ENCODE measurements at places on chromosomes 5 and 9. TPM values are rescaled to one million over a fixed set of nuclear protein-coding genes. Genes with fewer than 3 reads are reported as not detected.

The GARIN3 gene
- polyA plus RNA-seq: not detected

The DMRT2 gene
- polyA plus RNA-seq: 3.2 TPM

The SPINK13 gene
- 0.30 TPM for polyA plus RNA-seq

The WDR38 gene
- 5.9 TPM for polyA plus RNA-seq

The CDX1 gene
- not detected for polyA plus RNA-seq

The KIF20A gene
- polyA plus RNA-seq: 14.0 TPM

The MOB3B gene
- 20.2 TPM for polyA plus RNA-seq

The LCN15 gene
- not detected for polyA plus RNA-seq

The PDZD2 gene
- 36.8 TPM for polyA plus RNA-seq

The PCA3 gene
- polyA plus RNA-seq: 2.2 TPM

The FLT4 gene
- polyA plus RNA-seq: 8.3 TPM

The FAM153A gene
- polyA plus RNA-seq: 8.6 TPM

The OR1J1 gene
- not detected for polyA plus RNA-seq

The SLC28A3 gene
- 0.24 TPM for polyA plus RNA-seq

The FNBP1 gene
- 69.3 TPM for polyA plus RNA-seq

The ADGRD2 gene
- 29.7 TPM for polyA plus RNA-seq

The TPPP gene
- 64.0 TPM for polyA plus RNA-seq

The PCDHGC4 gene
- polyA plus RNA-seq: 91.8 TPM

The IL4 gene
- polyA plus RNA-seq: not detected

The MORN5 gene
- polyA plus RNA-seq: 7.9 TPM

The IFNK gene
- polyA plus RNA-seq: not detected

The RECK gene
- 15.4 TPM for polyA plus RNA-seq

The PCDHGB1 gene
- polyA plus RNA-seq: 9.8 TPM

The ANXA2R gene
- 1.2 TPM for polyA plus RNA-seq

The ENTPD8 gene
- 0.90 TPM for polyA plus RNA-seq

The PCDHGB3 gene
- polyA plus RNA-seq: 8.4 TPM

The IPO11 gene
- 22.3 TPM for polyA plus RNA-seq

The DAPK1 gene
- 78.7 TPM for polyA plus RNA-seq

The LNPEP gene
- 17.5 TPM for polyA plus RNA-seq

The TTF1 gene
- 12.3 TPM for polyA plus RNA-seq

The PDE8B gene
- polyA plus RNA-seq: 25.8 TPM

The ANKRD18A gene
- polyA plus RNA-seq: 7.0 TPM

The SPOCK1 gene
- polyA plus RNA-seq: 167 TPM

The IRX2 gene
- polyA plus RNA-seq: 18.4 TPM

The SOX30 gene
- 0.43 TPM for polyA plus RNA-seq

The CER1 gene
- polyA plus RNA-seq: 0.49 TPM

The TAS2R1 gene
- polyA plus RNA-seq: not detected

The IL12B gene
- polyA plus RNA-seq: not detected

The REEP2 gene
- polyA plus RNA-seq: 243 TPM

The PCDHGA7 gene
- 5.2 TPM for polyA plus RNA-seq

The TERT gene
- 0.06 TPM for polyA plus RNA-seq

The TRIM14 gene
- 8.1 TPM for polyA plus RNA-seq

The ACTBL2 gene
- polyA plus RNA-seq: not detected

The SERF1B gene
- polyA plus RNA-seq: 154 TPM

The SELENOP gene
- polyA plus RNA-seq: 71.7 TPM

The SHOC1 gene
- polyA plus RNA-seq: 0.05 TPM

The ADCY2 gene
- polyA plus RNA-seq: 99.1 TPM

The PCDH12 gene
- polyA plus RNA-seq: 7.3 TPM

The PCDHGA8 gene
- polyA plus RNA-seq: 1.9 TPM

The TAF11L10 gene
- not detected for polyA plus RNA-seq

The TMEM161B gene
- 21.0 TPM for polyA plus RNA-seq

The PPP1R26 gene
- polyA plus RNA-seq: 37.2 TPM

The GPX3 gene
- 41.6 TPM for polyA plus RNA-seq

The WNT8A gene
- polyA plus RNA-seq: 0.22 TPM

The OR1L1 gene
- polyA plus RNA-seq: not detected

The JAKMIP2 gene
- polyA plus RNA-seq: 33.1 TPM
